ENCODE measurements at places on chromosomes 5 and 9.

DNA sequence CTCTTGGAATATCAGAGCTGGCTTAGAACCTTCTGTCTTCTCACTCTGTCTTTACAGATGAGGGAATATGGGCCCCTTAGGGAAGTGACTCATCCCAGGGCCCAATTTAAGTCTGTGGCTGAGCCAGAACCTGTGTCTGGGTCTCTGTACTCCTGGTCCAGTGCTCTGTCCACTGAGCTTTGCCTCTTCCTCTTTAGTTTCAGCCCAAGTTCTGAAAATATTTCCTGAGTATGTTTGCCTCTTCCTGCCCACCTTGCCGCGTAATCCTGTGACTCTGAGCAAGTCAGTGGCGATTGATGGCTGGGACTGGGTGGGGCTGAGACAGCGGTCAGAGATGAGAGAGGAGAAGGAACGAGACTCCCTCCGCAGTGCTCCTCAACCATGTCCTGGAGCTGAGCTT, 7.8 kb downstream of the IER5L start:
- no peak for DNase-seq

- no peak for DNase-seq
Observed at GRCh38 chr9:79974806-79975422, 403.1 kb downstream of the TLE4 start.

- no peak for DNase-seq
Observed at GRCh38 chr5:52065182-52065581, 681.9 kb downstream of the ISL1 start.

DNA sequence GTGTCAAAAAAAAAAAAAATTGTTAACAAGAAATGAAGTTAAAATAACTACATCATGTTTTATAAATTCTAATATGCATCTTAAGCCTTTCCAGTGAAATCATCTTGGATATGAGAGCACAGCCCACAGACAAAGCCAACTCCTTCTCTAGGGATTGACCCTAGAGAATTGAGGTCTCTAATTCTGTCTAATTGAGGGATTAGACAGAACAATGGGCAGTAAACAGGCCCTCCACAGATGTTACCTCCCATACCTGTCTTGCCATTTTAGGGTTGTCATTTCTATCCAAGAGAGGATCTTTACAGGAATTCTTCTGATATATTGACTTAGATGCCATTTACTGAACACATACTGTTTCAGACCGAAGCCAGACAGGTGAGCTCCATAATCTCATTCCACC, 42.3 kb downstream of the NSG2 start:
- DNase-seq = no peak

DNA sequence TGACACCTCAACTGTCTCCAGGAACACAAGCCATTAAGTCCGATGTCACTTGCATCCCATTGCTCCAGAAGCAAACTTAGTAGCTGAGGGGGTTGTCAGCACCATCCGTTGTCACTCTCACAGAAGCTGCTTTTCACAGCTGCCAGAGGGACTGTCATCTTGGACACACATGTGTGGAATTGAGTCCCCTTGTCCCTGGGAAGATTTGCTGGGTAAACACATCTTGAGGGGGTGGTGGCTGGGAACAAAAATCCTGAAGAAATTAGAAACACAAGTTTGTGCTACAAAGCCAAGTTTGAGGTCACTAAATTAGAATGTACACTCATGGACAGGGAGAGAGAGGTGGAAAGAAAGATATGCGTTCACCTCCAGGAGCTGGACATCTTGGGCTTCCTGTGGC, 55.2 kb upstream of the ADRA1B start:
- DNase-seq = no peak

- no peak for DNase-seq
Observed at GRCh38 chr9:34961574-34962490, 3.7 kb downstream of the PHF24 start.

DNA sequence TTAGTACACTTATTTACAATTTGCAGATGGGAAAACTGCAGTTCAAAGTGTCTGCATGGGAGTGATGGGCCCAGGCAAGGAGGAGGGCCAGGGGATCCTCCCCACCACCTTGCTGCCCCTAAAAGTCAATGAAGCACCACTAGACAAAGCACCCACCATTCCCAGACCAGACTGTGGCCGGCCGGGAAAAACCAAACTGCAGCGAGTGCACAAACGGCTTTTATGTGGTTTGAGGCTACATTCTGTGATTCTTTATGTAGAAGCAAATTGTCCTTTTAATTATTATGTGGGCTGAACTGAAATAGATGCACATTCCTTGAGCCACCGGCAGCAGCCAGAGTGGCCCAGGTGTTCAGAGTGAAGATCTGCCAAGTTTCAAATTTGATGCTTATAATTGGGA, 585.3 kb upstream of the KLF4 start:
- no peak for DNase-seq

- no peak for DNase-seq
Observed at GRCh38 chr9:131589124-131589711, 43.9 kb downstream of the PRRT1B start.

Data from astrocyte of the cerebellum (primary cell).